ENCODE measurements at places on chromosomes 7 and 10.

- DNase-seq: no peak
Observed at GRCh38 chr10:82397854-82398253, 522.9 kb downstream of the NRG3 start.

DNA sequence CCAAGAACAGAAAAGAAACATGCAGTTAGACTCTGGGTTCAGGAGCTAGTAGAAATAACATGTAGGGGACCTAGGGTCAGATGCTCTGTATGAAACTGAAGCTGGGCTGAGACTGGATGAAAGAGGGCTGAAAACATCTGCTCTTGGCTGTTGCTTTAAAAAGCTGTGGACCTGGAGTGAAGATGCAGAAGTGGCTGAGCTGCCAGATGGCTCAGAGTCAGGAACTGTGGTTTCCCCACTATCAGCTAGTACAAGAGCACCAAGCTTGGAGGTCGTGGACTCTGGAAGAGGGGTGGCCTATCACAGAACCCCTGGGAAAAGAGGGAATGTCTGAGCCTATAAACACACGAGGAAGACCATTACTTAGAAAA, 5.9 kb downstream of the ADK start:
- no peak for DNase-seq

GRCh38 chr10:48439031-48439430, 132.6 kb downstream of the MAPK8 start:
- no peak for DNase-seq

DNA sequence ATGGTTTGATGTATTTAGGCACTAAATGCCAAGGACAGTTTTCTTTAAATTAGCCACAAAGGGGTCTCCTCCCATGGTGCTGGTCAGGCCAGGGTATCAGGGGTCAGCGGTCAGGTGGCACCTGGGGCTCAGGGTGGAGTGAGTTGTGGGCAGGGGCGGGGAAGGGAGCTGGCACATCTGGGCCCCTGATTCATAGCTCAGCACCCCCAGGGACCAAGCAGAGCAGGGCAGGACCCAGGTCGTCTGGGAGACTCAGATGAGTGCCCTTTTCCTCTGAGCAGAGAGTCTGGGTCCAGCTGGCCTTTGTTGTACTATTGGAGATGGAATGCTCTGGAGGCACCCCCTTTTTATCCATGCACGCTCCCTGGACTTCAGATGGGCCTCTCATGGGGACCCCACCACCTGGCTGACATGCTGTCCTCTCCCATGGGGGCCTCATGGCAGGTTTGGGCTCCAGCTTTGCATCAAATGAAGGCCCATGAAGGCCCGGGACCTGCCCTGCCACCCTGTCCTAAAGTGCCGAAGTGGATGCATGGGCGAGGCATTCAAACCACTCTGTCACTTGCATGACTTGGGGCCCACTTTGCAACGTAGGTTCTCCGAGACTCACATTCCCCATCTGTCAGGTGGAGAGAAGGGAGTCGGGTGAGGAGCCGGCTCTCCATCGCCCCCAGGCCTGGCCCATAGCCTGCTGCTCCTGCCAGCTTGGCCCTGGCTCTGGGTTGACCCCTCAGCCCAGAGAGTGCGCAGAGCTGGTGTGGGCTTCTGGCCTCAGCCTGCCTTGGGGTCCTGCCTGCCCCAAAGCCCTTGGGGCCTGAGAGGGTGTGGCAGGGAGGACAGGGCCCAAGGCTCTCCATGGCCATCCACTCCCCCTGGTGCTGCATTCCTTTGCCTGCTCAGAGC, 66.4 kb downstream of the RAMP3 start:
- no peak for DNase-seq

GRCh38 chr10:71745664-71746250, 26.2 kb upstream of the C10orf105 start:
- DNase-seq: no peak

GRCh38 chr10:78285226-78285625, 251.6 kb downstream of the RPS24 start:
- DNase-seq: no peak

DNA sequence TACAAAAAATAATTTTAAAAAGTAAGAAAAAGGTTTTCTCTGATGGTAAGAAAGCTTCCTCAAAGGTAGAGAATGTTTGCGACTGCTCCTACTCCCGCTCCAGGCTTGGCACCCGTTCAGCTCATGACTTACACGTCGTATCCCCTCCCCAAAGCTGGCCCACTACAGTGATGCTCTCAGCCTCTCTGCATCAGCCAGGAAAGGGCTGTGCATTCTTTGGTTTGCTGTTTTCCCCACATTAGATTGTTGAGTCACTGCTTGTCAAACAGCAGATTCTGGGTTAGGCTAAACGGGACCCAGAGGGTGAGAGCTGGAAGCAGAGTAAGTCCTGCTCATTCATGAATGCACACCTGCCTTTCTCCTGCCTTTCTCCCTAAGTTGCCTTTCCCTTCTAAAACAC, 54.7 kb upstream of the NMT2 start:
- DNase-seq: no peak

DNA sequence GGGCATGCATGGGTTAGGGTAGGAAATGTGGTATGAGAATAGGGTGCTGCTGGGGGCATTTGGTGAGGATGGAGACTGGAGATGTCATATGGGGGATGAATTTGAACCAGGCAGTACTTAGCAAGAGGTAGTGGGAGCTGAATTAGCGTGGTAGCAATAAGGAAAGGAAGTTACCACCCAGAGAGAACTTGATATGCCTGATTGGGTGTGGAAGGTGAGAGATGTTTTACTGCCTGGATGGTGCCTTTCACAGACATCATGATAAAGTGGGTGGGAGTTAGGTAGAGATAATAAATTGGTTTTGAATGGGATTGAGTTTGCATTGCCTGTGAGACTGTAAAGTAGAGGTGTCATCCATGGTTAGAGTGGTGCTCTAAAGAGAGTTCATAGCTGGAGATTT, 46.7 kb downstream of the TRIM24 start:
- DNase-seq: no peak

GRCh38 chr10:112732277-112732921, 217.6 kb upstream of the TCF7L2 start:
- no peak for DNase-seq

- no peak for DNase-seq
Observed at GRCh38 chr7:137935884-137936508, 65.9 kb downstream of the CREB3L2 start.

DNA sequence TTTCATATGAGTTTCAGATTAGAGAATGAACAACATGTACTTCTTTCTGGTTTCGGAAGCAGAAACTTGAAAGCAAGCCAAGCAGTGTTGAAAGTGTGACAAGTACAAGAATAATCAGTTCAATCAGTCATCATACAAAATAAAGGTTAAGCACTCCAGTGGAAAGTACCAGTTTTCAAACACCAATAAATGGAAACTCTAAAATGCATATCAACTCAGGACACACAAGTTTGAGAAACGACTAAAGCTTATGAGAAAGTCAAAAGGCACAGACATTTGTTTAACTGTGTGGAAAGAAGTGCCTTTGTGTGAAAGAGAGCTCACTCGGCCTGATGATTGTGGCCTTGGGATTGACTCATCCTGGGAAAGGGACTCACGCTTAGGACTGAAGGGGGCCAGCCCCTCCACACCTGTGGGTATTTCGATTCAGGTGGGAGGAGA, 60.6 kb upstream of the AKR1C1 start:
- no peak for DNase-seq

DNA sequence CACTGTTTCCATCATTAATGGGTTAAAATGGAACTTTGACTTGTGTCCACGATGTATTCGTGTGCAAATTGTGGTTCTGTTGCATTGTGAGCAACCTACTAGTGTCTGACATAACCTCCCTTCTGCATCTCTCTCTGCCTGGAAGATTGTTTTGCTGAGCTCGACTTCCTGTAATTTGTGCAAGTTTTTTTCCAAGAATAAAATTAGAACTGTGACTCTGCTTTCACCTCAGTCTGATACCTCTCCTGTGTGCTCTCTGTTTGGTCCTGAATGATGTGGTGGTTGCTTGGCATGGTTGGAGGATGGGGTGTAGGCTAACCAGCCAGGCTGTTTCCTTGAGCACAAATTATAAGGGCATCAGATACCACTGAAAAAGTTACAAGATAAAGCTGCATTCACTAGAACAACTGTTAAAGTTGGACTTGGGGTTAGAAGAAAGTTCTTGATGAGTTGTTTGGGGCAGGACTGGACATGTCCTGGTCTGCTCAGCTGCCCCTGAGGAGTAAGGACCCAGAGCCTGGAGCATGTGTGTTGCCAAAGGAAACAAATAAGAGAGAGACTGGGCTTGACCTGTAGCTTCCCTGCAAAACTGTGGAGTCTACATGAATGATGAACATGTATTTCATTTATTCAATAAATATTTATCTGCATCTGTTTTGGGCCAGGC, 1.9 kb upstream of the VOPP1 start:
- peak; percentile 31 for DNase-seq

DNA sequence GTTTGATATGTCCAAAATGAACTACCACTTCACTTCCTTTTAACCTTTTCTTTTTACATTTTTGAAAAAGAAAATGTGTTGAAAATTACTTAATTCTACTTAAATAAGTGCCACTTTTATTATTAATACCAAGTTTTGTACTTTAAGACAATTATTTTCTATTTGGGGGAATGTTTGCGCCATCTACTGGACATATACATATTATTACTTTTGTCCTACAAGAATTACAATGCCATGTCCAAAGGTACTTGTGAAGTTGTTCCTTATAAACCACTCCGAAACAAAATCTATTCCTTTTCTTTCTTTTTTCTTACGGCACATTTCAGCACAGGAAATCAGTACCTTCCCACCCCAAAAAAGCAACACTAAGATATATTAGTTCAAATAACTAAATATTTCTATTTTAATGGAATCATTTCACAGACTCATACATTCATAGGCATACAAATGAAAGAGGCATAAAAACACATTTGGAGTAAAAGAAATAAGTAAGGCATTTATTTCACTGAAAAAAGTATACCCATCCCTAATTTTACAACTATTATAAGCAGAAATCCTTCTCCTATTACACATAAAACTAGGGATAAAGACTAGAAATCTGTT, 169.9 kb downstream of the RNF133 start:
- no peak for DNase-seq

DNA sequence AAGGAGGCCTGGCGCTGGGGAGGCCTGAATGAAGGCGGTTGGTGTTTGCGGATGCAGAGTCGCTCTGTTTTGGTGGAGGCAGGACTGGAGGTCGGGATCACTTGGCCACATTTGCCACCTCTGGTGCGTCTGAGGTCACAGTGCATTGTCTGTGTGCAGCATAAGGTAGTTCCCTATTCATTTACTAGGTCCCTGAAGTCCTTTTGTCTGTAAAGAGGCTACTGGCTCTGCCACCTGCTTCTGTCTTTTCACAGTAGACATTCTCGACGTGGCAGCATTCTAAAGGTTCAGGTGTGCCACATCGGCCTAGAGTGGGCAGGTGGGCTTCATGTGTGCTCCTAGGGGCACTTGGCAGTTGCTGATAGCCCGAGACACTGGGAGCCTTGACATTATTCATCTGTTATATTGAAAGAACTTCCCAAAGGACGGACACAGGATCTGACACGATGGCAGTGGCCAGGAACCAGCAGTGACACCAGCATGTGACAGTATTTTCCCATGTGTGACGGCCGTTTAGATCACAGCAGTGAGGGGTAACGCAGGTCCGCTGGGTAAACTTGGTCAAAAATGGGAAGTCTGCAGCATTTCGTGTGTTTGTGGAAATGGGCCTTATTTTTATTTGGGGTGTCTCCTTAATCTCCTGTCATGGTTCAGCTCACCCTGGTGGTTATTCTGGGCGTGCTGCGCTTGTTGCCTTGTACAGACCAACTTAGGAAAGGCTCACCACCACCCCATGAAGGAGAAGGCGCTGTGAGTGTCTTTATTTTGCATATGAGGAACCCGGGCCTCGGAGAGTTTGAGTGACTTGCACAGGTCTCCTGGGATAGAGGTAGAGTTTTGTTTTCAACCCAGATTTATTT, 5.9 kb downstream of the MGMT start:
- no peak for DNase-seq
